Vagina (tissue), 2 donors: ENCODE measurements at places on chromosomes 7 and 10. TPM values are rescaled to one million over a fixed set of nuclear protein-coding genes. Genes with fewer than 3 reads are reported as not detected.
A peak's percentile ranks its signal among the peaks of the same experiment; 100 is the strongest.

Gene CFAP46
- not detected for total RNA-seq

- no peak for DNase-seq
- H3K4me3 ChIP-seq = no peak overlapping the region
- H3K27ac ChIP-seq = no peak overlapping the region
- peaks cover 8% of the 10 kb centered on the region for H3K4me1 ChIP-seq
- no peaks in the 10 kb centered on the region for H3K27me3 ChIP-seq
- no peaks in the 10 kb centered on the region for H3K36me3 ChIP-seq
These were observed 34.2 kb downstream of the C10orf67 start for GRCh38 chr10:23310404-23310803.

DNA sequence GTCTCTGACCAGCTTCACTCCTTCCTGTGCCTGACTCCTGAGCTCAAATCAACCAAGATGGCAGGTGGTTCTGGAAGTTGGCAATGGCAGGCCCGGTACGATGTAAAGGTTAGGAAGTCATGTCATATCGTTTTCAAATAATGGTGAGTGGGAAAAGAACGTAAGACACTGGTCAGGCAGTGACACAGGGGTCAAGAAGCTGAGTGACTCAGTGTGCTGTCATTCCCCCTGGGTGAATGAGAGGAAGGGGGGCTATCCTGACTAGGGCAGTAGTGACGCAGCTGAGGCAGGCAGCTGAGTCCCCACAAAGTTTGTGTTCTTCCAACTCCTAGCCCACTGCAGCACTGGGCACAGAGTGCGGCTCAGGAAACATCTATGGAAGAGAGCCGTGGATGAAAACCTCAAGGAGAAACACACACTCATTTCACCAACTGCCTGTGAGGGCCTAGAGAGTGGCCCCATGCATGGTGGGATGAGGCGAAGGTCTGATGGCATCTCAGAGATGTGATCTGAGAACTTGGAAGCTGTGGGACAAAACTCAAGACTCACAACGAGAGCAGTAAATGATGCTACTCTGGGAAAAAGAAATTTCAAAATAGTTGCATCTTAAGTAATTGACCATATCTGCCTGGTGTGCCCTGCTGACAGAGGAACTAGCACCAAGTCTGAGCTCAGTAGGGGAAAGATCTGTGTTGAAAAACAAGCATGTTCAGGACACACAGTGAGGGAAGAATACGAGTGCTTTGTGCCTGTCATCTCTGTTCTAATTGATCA is 23.2 kb downstream of the CREB3L2 start:
- no peaks in the 10 kb centered on the region for H3K27me3 ChIP-seq
- H3K27ac ChIP-seq = peak overlapping the region; percentile 78
- H3K4me3 ChIP-seq = no peak overlapping the region

DNA sequence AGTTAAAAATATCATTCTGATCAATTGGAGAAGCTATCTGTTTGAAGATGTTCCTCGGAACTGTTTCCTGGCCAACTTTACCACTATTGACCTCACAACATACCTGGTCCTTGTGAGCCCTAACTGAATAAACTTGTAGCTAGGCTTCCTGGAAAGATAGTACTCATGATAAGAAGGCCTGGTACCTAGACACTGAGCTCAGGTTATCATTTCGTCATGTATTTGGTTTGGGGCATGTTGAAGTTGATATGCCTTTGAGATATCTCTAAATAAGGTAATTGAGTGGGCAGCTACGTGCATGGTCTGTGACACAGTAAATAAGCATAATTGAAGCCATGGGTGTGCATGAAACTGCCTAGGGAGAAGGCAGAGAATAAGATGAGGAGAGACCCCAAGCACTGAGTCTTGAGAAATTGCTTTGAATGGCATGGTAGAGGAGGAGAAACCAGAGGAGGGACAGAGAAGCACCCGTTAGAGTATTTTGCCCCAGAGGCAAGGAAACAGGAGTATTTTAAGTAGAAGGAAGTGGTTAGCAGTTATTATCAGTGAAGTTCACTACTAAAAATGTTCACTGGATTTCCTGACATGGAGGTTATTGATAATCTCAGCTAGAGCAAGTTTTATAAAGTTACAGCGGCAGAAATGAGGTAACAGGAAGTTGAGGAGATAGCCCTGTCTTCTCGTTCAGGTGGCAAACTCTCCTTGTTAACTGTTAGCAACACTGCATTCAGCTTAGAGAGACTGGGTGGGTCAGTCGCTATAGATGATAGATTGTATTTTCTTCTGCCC is 55.6 kb downstream of the CC2D2B start:
- no peaks in the 10 kb centered on the region for H3K4me1 ChIP-seq
- no peak overlapping the region for H3K27ac ChIP-seq
- no peaks in the 10 kb centered on the region for H3K36me3 ChIP-seq
- no peaks in the 10 kb centered on the region for H3K27me3 ChIP-seq
- no peak for DNase-seq

GRCh38 chr7:68744036-68744435 is 854.2 kb upstream of the AUTS2 start:
- no peak overlapping the region for H3K4me3 ChIP-seq
- H3K4me1 ChIP-seq = no peaks in the 10 kb centered on the region
- H3K36me3 ChIP-seq = no peaks in the 10 kb centered on the region
- no peak for DNase-seq
